ENCODE measurements at places on chromosomes 1 and 21.

DNA sequence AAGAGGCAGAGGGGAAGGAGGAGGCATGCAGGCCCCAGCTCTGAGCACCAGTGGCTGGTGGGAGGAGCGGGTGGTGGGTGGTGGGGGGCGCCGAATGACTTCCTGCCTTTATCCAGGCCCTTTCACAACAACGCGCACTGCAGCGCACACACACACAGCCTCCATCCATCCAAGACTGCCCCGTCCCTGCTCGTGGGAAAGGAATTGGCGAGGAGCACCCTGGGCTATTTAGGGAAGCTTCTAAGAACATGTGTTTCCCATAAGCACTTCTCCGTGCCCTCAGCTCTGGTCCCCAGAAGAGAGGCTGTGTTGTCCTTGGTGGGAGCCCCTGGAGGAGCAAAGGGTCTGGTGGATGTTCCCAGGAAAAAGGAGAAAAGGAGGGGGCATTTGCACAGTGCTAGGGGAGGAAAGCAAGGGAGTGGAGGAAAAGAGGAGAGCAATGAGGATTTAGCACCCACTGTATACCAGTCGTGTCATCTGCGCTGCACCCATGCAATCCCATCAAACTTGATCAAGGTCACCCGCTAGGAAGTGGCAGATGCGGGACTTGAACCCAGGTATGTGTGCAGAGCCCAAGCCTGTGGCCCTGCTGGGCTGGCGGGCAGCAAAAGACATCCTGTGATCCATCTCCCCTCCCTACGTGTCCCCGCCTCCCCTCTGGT, 28.1 kb downstream of the EPHA2 start:
- DNase-seq, result no peak

DNA sequence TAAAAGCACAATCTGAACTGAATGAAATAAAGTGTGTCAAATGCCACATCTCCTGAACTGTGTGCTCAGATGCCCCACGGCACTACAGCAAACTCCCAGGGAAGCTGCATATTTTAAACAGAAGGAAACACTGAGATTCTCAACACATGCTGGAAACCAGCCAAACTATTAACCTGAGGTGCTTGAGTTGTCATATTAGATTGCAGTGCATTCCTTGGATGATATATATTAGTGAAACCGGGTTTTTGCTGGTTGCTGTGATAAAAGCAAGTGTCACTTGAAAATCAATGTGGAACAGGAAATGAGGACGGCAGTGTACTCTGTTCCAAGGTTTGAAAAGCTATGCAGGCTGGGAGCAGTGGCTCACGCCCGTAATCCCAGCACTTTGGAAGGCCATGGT, 8.7 kb downstream of the SYNJ1 start:
- DNase-seq, result no peak

GRCh38 chr1:41442697-41443251, 41.7 kb downstream of the EDN2 start:
- no peak for DNase-seq

DNA sequence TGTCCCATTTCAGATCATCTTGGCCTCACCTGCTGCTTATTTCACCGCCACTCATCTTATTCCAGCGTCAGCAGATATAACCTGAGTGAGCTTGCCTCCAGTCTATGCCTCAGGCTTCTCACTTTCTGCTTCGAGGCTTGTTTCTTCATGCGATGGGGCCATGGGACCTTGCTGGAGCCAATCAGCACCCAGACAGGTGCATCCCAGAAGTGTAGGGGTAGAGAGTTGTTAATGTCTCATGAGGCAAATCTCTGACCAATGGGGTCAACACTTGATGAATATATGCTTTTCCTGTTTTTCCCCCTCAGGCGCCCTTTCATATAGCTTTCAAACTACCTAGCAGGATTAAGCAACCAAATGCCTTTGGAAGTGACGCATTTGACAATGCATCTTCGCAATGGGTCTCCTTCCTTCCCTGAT, 935 bp upstream of the YIPF1 start:
- DNase-seq, result no peak

- no peak for DNase-seq
Observed at GRCh38 chr1:224193319-224193966, 10.4 kb downstream of the DEGS1 start.

DNA sequence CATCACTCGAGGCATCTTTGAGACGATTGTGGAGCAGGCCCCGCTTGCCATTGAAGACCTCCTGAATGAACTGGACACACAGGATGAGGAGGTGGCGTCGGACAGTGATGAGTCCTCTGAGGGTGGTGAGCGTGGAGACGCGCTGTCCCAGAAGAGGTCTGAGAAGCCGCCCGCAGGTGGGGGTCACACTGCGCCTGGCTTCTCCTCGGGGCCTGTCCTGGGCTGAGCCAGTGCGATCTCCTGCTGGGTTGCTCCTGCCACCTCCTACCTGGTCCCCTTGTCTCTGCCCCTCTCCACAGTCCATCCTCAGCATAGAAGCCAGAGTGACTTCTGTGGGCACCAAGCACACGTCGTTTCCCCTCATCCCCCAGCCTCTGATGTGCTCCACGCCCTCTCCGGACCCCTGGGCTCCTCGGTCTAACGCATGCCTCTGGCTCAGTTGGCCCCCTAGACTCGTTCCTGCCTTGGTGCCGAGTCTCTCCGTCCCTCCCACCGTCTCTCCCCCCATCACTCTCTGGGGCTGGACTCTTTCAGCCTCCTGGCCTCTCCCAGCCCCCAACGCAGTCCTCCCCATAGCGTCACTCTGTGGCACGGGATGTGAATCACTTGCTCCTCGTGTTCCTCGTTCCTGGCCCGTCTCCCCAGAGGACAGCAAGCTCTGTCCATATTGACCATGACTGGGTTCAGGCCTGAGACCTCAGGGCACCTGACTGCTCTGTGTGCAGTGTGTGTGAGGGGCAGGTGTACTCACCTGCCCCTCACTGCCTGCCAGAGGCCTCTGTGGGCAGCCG, 8.7 kb downstream of the RRP1 start:
- no peak for DNase-seq

DNA sequence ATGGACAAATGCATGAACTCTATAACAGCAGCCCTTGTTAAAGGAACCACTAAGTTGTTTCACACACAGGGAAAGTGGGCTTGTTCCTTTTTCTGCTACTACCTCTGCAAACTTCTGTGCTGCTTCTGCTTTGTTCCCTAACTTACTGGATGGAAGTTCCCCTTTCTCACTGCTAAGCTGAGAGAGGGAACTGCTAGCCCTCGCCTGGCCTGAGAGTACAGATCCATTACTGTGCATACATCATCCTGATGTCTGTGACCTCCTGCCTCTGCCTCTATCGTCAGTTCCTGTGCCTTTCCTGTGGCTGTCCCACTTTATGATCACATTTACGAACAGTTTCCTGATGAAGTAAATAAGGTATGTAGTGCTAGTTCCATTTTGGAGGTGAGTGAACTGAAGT, 3.5 kb downstream of the GNAT2 start:
- DNase-seq, result no peak

DNA sequence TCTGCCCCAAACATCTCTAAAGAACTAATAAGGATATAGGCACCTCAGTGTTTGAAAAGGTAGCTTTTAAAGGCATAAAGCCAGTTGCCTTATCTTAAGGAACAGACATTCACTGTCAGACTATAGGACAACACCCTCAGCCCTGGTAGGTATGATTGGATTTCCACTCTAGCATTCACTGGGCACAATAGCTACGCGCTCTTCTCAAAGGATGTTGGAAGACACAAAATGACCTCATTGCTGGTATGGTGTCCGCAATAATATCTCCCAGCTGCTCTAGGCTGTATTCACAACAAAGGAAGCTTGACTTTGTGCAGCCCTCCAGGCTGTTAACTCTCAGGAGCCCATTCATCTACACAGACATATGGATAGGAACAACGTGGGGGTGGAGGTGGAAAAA, 119.4 kb upstream of the CXADR start:
- no peak for DNase-seq

DNA sequence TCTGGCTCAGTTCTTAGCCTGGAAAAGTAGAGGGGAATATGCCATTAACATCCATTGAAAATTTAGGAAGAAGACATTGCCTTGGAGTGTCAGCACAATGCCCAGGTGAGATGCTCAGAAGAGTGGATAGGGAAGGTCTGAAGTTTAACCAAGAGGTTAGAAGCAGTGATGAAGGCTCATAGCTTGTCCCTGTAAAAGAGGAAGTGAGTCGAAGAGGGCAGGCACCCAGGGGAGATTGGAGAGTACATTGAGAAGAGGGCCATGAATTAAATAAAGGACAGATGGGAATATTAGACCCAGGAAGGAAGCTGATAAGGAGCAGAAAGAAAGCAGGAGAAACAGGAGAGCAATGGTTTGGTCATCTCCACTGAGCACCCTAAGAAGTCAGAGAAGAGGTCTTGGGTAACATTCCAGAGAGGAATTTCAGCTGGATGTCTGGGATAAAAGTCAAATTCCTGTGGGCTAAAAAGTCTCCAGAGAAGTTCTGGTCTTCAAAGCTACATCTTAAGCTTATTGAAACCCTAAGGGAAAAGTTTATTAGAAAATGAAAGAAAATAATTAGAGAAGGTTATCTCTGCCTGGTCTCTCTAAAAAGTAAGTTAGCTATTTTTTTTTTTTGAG, 17.3 kb downstream of the C8B start:
- no peak for DNase-seq

DNA sequence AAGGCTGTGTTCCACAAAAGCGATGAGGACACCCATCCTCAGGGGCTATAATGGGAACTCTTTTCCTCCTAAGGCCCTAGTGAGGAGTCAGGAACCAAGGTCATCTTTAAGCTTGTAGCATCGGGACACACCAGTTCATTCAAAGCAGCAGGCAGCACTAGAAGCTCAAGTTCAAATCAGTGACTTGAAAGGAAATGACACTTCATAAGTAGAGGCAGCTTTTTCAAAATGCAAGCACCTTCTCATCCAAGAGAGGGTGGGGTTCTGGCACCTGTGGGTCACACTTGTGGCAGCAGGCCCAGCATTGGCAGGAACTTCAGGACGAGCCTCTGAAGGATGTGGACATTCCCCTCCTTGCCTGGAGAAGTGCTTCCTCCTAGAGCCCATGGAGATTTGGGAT, 496.3 kb downstream of the KIF26B start:
- no peak for DNase-seq

GRCh38 chr1:50097791-50098190, 10.9 kb upstream of the ELAVL4 start:
- no peak for DNase-seq

- DNase-seq, result no peak
Observed at GRCh38 chr21:25931765-25932164, 197.0 kb downstream of the GABPA start.

GRCh38 chr1:204206121-204206520, 7.7 kb downstream of the GOLT1A start:
- no peak for DNase-seq

Data from stimulated activated naive CD8-positive, alpha-beta T cell treated with anti-CD3 and anti-CD28 coated beads, Interleukin-15, amount 100 ng/mL, for 72 hours (primary cell).